ENCODE measurements at places on chromosomes 7 and 10. TPM values are rescaled to one million over a fixed set of nuclear protein-coding genes. Genes with fewer than 3 reads are reported as not detected.

Gene RAMP3
- total RNA-seq: under 0.01 TPM

Gene OR2AE1
- total RNA-seq: 0.17 TPM

Gene ZNF804B
- not detected for total RNA-seq

DNA sequence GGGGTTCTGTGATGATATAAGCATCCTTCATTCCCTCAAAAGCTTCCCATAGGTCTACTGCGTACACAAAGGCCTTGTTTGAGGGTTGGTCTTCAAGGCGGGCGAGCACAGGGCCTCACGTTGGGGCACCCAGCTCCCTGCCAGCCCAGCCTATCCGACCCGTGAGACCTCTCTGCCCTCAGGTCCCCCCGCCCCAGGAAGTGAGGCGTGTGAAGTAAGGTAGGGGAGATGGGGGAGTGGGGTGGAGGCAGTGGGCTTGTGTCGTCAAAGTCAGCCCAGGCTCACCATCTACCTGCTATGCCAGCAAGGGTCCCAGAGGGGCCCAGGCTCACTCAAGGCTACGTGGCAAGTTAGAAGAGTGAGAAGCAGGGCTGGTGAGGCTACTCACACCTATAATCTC, 47.6 kb upstream of the ELFN1 start:
- DNase-seq: no peak

DNA sequence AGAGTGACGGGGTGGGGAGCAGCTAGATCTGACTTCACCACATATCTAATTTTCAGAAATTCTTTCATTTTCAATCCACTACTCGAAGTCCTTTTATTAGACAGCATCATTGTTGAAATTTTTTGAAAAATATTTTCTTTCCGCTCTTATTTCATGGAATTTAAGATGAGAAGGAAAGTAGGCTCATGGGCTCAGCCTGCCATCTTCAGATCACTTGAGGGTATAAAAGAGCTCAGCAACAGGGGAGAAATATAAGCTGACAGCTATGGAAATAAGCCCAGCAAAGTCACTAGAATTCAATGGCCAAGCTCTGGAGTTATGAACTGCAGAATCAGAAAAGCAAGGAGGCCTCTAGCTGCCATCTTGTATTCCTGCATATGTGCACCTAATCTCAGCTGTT, 389.1 kb downstream of the XPNPEP1 start:
- no peak for DNase-seq

DNA sequence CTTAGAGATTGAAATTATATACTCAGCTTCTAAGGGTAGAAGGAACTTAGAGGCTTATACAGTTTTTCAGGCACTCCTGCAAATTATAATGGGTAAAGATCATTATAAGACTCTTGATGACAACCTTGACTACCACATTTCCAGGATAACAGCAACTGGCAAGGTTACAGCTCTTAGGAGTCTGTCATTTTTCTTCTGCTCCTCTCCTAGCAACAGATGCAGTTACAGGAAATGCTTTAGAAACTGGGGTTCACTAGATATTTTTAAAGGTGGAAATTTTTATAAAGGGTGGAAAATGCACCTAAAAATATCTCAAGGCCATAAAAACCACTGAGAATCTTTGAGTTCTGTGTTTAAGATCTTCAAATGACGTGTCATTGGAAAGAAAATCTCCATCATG, 185.8 kb downstream of the RELN start:
- no peak for DNase-seq

GRCh38 chr7:85710960-85711359, 524.1 kb upstream of the SEMA3D start:
- DNase-seq: no peak

- DNase-seq: no peak
These were observed 93.0 kb downstream of the TNS3 start for GRCh38 chr7:47488969-47489342.

DNA sequence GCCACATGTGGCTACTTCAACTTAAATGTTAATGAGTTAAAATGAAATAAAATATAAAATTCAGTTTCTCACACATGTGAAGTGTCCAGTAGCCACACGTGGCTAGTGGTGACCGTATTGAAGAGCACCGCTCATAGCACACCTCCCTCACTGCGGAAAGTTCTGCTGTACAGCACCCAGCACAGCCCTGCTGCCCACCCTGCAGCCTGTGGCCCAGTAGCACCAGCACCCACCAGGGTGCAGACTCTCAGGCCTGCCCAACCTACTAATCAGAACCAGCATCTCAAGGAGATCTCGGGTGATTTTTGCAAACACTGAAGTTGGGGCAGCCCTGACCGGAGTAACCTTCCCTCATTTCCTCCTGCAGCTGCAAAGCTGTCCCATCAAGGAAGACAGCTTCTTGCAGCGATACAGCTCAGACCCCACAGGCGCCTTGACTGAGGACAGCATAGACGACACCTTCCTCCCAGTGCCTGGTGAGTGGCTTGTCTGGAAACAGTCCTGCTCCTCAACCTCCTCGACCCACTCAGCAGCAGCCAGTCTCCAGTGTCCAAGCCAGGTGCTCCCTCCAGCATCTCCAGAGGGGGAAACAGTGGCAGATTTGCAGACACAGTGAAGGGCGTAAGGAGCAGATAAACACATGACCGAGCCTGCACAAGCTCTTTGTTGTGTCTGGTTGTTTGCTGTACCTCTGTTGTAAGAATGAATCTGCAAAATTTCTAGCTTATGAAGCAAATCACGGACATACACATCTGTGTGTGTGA, 162.8 kb upstream of the LANCL2 start:
- no peak for DNase-seq

DNA sequence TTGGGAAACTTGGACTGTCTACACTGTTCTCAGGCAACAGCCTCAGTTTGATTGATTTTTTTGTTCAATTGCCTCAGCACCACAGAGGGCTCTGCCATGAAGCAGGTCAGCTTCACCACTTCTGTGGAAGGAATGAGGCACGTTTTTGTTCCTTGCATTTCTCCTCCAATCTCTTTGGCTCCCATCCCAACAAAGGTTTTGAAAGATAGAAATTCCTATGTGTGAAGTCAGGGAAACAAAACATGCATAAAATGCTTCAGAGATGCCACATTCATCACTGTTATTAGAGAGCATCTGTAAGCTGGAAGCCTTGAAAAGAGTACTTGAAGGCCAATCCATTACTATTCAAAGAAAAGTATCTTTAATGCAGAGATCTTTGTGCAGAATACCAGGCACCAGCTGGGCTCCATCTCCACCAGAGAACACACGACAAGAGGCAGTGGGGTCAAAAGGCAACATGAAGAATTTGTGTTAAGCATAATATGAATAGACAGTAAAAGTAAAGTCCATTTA, 249.1 kb upstream of the LYZL1 start:
- DNase-seq: peak; percentile 54

DNA sequence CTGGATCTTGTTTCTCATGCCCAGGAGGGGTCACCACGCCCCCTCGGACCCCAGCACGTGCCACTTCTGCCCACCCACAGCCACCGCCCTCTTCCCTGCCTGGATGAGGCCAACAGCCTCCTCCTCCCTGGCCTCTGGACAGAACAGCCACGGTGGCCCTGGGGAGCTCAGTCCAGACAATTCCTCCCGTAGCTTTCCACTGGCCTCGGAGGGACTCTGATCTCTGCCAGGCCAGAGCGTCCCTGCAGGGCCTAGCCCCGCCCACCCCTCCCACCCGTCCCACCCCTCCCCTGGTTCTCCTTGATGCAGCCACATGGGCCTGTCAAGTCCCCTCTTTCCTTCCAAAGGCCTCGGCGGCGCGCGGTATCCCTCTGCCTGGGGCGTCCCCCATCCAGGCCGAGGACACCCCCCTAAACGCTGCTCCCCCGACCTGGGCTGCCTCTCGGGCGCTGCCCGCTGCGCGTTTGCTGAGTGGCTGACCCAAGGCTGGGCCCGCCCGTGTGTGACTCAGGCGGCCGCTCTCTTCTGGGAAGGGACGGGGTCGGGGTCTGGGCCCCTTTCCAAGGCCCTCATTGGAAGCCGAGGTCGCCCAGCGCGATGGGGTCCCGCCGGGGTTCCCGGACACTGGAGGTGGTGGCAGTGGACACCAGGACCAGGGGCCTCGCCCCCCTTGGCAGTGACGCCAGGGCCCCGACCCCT, 557 bp downstream of the TMEM120A start:
- DNase-seq: peak; percentile 51

DNA sequence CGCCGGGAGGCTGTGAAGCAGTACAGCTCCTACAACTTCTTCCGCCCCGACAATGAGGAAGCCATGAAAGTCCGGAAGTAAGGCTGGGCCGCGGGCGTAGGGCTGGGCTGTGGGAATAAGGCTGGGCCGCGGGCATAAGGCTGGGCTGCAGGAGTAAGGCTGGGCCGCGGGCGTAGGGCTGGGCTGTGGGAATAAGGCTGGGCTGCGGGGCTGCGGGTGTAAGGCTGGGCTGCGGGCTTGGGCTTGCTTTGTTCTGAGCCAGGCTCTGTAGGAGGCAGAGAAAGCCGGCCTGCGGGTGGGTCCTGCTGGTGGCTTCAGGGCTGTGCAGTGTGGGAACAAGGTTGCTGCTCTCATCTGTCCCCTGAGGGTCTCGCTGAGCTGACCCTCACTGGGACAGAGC, 12.5 kb downstream of the PFKFB3 start:
- no peak for DNase-seq

GRCh38 chr7:135645296-135645904, 16.9 kb upstream of the STMP1 start:
- peak; percentile 66 for DNase-seq

- peak; percentile 78 for DNase-seq
These were observed 197.1 kb upstream of the STK17A start for GRCh38 chr7:43385856-43386255.

DNA sequence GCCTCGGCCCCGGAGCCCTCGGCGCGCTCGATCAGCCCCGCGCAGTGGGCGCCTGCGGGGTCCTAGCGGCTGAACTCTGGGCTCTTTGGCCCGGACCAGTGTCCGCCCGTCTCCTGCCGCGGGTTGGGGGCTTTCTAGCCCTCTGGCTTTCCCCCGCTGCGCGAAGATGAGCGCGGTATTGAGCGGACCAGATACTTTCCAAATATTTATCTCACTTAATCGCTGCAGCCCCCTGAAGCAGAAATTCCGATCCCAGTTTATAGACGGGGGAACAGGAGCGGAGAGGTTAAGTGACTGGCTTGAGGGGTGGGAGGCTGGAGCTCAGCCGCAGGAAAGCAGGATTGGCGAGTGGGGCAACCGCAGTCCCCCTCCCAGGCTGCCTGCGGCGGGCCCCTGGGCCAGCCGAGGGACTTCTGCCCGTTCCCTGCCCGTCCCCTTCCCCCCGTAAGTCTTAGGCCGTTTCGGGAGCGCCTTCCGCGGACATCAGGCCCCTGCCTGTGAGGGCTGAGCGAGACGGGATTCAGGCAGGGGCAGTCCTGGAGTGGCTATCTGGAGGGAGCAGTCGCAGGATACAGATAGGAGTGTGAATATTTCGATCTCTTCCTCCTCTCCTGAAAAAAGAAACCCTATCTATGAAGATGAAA, 565 bp downstream of the STRIP2 start:
- peak; percentile 18 for DNase-seq

- no peak for DNase-seq
These were observed 201.8 kb downstream of the EBF3 start for GRCh38 chr10:129761981-129762956.

DNA sequence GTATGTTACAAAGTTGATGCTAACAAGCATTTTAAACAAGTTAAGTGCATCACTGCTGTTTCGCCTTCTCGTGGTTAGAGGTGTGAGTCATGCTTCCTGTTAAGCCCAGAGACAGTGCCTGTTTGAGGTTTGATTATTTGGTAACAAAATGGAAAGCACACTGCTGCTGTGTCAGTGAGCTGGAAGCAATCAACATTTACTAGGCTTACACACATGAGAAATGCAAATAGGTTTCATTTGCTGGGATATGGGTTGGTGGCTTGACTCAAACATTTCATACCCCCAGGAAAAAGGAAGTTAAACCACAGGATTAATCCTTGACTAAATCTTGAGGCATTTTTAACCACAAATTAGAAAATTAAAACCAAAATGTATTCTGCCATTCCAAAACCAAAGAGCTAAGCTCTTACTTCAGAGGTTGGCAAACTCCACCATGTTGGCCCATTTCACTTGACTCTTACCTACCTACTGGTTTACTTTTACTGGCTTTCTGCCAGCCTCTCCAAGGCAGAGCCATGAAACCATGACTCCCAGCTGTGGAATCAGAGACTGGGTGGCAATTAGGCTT, 139.2 kb downstream of the ETV1 start:
- DNase-seq: peak; percentile 97

DNA sequence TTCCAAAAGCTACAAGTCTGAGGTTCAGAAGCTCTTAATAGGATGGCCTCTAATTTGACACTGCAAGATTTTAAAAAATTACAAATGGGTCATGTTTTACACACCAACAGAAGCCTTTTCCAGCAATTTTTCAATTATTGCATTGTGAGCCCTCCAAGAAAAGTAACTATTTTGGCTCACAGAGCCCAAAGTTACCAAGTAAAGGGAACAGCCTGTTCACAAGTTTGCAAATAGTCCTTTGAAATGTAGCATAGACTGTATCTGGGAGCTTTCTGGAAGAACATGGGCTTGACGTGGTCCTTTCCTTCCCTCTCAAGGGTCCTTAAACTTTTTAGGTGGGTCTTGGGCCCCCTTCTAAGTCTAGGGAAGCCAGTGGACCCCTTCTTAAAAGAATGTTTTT, 1.3 kb upstream of the GDF10 start:
- no peak for DNase-seq

- no peak for DNase-seq
These were observed 204.1 kb upstream of the POM121L12 start for GRCh38 chr7:52831321-52831720.

DNA sequence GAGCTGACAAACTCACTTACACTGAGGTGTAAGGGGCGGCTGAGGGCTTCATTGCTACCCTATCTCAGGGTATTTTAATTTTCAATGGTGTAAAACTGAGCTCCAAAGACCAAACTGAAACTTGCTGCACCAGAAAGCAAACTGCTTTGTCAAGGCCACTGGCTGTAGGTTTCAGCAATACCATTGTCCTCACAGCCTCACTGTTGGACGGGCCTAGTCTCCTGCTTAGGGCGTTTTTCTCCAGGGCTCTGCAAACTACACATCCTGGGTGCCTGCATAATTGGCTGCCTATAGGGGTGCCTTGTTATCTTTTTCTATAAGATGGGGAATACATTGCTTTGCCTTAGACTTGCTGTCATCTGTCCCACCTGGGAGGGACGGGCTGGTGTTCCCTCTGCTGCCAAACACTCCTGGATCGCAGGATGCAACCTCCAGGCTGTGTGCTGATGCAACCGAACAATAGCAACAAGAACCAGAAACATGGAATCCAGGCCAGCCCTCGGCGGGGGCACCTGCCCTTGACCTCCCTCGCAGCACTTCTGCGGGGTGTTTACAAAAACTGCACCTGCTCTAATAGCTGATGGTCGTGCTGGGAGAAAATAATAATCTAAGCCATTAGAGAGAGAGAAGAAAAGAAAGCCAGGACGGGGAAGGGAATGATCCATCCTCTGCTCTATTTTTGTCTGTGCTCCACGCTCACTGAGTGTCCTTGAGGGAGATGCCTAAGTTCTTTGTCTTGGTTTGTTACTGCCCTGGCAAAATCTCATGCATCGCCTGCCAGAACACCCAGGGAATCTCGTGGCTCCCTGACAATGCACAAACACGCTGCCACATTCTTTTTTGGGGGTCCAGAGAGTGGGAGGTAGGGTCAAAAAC, 104.5 kb downstream of the GALNT17 start:
- no peak for DNase-seq

DNA sequence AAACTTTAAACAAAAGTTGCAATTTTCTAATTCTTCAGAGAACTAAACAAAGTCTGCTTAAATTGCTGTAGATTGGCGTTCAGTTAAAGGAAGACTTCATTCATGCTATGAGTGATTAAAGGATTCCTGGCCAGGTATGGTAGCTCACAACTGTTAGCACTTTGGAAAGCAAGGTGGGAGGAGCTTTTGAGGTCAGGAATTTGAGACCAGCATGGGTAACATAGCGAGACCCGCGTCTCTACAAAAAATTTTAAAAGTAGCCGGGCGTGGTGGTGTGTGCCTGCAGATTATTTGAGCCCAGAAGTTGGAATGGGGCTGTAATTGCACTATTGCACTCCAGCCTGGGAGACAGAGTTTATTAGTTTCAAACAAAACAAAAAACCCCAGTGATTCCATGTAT, 13.5 kb upstream of the SCRN1 start:
- DNase-seq: no peak

All from fibroblast of lung (primary cell).